ENCODE measurements at places on chromosomes 6 and 20.

DNA sequence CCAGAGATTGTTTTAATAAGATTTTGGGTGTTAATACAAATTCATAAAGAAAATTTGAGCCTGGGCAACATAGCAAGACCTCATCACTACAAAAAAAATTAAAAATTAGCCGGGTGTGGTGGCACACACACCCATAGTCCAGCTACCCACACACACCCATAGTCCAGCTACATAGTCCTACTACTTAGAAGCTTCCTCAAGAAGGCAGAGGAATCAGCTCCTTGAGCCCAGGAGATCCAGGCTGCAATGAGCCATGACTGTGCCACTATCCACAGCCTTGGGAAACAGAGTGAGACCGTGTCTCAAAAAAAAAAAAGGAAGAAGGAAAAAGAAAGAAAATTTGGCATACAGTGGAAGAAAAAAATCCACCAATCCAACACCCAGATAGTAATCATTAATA, 16.8 kb downstream of the SEC63 start:
- DNase-seq: no peak

- no peak for DNase-seq
Measured at GRCh38 chr6:130944486-130944885, 117.3 kb downstream of the SMLR1 start.

- no peak for DNase-seq
Measured at GRCh38 chr6:111239461-111239860, 152.2 kb downstream of the SLC16A10 start.

DNA sequence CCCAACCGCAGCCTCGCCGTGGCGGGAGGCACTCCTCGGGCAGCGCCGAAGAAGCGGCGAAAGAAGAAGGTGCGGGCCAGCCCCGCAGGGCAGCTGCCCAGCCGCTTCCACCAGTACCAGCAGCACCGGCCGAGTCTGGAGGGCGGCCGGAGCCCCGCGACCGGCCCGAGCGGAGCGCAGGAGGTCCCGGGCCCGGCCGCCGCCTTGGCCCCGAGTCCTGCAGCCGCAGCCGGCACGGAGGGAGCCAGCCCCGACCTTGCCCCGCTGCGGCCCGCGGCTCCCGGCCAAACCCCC, 525 bp downstream of the PNRC1 start:
- no peak for DNase-seq

DNA sequence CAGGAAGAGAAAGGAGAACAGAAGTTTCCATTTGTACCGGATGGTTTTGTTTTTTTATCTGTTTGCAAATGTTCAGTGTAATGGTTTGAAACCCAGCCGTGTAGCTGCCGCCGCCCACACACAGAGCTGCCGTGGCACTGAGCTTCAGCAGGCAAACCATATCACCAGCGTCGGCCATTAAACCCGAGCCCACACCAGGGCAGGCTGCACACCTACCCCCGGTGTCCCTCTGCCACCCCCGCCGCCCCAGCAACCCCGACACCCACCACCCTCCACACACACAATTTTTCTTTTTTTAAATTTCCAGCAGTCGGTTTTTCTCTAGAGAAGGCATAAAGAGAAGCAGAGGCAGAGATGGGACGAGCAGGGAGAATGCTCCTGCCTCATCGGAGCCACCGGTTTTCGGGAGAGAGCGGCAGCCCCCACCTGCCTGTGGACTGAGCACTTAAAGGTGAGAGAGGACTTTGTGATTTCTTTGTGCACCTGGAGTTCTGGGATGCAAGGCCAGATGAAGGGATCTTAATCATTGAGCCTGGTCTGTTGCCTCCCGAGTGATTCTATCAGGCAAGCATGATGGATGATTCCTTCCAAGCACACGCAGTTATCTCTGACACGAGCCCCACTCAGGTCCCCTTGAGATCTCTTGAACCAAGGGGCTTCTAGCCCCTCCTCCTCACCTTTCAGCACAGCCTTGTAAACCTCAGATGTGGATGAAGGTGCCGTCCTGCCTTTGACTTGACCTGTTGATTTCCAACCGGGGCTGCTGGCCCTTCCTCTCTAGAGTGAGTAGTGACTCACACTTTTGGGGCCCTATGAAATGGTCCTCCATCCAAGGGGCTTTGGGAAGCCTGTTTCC, 17.5 kb upstream of the ZNF831 start:
- DNase-seq: no peak

- DNase-seq: no peak
Measured at GRCh38 chr6:30687659-30688431, 1.4 kb upstream of the PPP1R18 start.

DNA sequence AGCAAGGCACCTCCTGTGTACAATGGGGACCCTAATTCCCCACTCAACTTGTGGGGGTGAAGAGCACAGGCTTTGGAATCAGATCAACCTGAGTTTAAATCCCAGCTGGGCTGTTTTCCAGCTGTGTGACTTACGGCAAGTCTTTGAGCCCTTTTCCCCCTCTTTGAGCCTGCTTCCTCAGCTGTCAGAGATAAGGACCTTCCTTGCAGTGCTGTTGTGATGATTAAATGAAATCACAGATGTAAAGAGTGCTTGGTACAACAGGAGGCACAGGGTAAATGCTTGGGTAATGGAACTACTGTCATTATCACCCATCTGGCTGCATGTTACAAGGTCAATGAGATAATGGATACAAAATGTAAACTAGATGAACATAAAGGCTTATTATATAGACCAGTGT, 3.2 kb downstream of the SNX21 start:
- no peak for DNase-seq

- DNase-seq: no peak
Measured at GRCh38 chr6:33198853-33199436, 1.5 kb downstream of the RXRB start.

- no peak for DNase-seq
Measured at GRCh38 chr20:47688385-47689381, 96.6 kb downstream of the SULF2 start.

- no peak for DNase-seq
Measured at GRCh38 chr20:496126-496696, 33.9 kb upstream of the TBC1D20 start.

DNA sequence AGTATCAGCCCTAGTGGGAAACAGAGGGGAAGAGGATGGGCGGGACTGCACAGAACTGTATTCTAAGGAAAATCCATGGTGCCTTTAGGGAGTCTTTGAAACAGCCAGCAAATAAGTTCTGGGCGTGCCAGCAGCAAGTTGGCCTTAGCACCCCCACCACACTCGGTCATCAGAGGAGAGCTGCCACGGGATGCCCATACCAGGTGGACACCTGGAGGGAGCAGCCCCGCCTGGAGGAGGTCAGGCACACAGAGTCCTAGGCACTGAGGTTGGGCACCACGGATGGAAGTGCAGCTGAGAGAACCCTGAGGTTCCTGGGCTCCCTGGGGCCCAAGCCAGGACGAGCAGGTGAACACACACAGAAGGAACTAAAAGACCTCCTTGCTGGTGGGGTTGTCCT, 180.8 kb upstream of the PROKR2 start:
- no peak for DNase-seq

DNA sequence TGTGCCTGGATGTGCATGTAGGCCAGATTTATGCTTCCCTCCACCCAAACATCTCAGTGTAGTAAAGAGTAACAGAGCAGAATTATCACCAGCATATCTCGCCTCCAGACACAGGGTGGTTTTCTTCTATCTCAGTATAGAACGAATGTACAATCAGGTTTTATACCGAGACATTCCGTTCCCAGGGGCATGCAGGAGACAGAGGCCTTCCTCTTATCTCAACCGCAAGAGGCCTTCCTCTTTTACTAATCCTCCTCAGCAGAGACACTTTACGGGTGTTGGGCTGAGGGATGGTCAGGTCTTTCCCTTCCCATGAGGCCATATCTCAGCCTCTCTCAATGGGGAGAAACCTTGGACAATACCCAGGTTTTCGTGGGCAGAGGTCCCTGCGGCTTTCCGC, 36.4 kb upstream of the MC3R start:
- no peak for DNase-seq

- DNase-seq: no peak
Measured at GRCh38 chr6:168616816-168617765, 176.1 kb downstream of the SMOC2 start.

DNA sequence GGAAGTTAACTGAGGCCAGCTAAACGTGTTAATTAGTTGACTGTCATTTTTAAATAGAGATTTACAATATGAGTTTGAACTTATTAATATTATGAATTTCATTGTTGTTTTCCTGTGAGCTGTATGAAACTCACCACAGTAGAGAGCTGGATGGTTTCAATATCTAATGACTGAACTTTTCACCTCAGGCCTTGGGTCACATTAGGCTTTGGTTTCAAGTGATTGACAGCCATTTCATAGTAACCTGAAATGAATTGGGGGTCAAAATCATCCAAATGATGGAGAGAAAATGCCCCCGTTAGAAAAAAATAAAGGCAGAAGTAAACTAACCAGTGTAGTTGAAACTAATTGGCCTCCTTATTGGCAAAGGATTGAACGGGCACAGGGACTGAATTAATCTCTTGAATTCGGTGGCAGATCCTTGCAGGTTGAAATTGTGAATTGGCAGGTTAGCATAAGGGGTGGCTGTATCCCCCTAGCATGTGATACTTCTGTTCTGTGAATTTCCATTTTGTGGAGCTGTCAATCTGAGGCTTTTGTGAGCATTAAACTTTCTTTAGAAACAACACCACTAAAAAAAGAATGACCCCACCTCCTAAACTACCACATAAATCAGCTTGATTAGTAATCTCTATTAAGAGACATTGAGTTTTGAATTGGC, 155.1 kb upstream of the MMS22L start:
- no peak for DNase-seq

- DNase-seq: no peak
Measured at GRCh38 chr6:139722530-139722929, 348.1 kb upstream of the CITED2 start.

GRCh38 chr6:78947529-78947928, 80.2 kb downstream of the IRAK1BP1 start:
- DNase-seq: no peak

DNA sequence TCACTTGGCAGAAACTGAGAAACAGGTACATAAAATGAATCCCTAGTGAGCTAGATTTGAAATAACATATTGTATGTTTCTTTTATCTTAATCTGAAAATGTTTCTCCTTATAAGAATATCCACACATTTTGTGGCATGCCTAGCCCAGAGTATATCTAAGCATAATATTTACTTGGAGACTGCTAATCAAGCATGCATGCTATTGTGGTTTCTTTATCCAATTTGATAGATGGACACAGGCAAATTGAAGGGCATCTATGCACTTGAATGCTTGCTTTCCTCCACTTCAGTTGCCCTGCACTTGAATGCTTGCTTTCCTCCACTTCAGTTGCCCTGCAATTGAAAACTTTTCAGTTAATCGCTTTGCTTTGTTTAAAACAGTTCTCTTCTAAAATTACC, 729.8 kb downstream of the TBC1D32 start:
- DNase-seq: no peak

GRCh38 chr6:166630462-166630861, 3.4 kb upstream of the RPS6KA2 start:
- DNase-seq: no peak

GRCh38 chr6:89313006-89313405, 2.1 kb downstream of the GABRR2 start:
- DNase-seq: no peak

GRCh38 chr6:89208551-89208950, 8.6 kb downstream of the GABRR1 start:
- DNase-seq: no peak

DNA sequence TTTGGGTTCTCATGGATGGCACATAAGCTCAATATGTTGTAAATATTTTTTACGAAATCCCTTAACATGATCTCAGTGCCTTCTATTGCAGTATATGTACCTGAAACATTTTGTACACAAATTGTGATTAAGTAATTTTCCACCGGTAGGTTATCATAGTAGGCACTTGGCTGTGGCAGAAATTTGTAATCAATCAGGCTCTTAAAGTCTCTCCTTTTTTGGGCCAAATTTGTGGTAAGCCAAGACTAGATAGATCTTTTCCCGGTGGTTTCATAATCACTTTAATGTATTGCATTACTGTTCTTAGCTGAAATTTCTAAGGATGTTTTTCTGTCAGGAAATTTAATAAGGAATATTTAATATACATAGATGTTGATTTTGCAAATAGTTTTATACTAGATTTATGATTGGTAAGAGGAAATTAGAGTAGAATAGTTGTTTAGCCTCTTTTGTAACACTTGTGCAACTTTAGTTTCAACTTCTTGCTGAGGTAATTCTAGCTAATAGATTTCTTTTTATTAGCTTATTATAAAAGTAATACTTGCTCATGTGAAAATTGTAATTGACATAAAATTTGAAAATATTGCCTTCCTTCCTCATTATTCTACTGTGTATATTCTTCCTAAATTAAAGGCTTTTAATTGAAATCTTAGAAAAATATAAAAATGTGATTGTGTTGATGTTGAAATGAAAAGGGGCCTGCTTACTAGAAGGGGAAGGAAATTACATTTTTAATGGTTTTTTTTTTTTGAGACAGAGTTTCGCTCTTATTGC, 3.2 kb downstream of the PCMT1 start:
- no peak for DNase-seq

DNA sequence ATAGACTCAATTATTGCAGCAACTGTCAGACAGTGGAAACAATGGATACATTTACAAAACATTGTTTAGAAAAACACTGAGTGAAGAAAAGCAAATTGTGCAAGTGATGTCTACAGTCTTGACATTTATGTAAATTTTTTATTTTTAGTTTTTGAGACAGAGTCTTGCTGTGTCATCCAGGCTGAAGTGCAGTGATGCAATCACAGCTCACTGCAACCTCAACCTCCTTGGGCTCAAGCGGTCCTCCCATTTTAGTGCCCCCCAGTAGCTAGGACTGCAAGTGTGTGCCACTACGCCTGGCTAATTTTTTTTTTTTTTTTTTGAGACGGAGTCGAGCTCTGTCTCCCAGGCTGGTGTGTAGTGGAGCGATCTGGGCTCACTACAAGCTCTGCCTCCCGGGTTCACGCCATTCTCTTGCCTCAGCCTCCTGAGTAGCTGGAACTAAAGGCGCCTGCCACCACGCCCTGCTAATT, 9.7 kb downstream of the CNBD2 start:
- DNase-seq: no peak

GRCh38 chr20:58875541-58876134, 23.1 kb downstream of the GNAS start:
- DNase-seq: no peak

GRCh38 chr6:326896-327537, 34.7 kb downstream of the DUSP22 start:
- DNase-seq: no peak

DNA sequence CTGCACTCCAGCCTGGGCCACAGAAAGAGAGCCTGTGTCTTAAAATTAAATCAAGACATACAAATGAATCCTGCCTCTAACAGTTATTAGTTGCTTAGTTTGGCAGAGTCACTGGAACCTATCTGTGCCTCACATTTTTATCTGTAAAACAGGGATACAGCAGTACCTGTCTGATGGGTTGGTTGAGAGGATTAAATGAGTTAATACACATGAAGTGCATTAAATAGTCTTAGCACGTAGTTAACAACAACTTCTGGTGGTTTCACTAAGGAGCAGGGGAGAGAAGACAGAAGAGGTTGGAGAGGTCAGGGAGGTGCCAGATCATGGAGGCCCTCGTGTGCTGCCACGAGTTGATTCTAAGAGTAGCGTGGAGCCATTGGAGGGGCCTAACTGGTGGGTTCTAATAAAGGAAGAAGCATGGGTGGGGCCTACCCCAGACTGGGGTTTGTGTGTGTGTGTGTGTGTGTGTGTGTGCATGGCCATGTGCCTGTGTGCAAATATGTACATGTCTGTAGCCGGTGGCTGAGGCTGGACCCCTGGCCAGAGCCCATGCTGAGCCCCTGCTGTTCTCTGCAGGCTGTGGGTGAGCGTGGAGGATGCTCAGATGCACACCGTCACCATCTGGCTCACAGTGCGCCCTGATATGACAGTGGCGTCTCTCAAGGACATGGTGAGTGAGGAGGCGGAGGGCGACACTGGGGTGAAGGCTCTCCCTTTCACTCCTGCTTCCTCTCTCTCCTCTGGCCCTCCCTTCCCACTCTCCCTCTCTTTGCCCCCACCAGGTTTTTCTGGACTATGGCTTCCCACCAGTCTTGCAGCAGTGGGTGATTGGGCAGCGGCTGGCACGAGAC, 9.1 kb downstream of the RBCK1 start:
- DNase-seq: no peak
